ENCODE measurements at places on chromosomes 3 and 15.

DNA sequence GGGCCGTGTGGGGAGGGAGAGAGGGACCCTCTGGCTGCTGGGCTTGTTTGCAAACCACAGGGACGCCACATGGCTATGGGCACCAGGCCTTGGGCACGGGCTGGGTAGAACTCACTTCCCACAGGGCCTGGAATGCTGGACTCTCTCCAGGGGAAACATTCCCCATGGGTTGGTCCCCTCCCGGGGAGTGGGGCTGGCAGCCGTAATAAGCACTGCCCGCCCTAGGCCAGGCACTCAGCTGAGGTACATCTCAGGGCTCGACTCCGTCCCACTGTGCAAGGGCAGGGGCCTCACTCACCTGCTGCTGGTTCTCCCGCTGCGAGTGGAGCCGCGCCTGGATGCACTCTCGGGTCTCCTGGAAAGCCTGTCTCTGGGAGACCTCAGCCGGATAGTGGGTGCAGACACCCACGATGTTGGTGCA is 96.7 kb downstream of the ADCY5 start:
- DNase-seq: no peak

DNA sequence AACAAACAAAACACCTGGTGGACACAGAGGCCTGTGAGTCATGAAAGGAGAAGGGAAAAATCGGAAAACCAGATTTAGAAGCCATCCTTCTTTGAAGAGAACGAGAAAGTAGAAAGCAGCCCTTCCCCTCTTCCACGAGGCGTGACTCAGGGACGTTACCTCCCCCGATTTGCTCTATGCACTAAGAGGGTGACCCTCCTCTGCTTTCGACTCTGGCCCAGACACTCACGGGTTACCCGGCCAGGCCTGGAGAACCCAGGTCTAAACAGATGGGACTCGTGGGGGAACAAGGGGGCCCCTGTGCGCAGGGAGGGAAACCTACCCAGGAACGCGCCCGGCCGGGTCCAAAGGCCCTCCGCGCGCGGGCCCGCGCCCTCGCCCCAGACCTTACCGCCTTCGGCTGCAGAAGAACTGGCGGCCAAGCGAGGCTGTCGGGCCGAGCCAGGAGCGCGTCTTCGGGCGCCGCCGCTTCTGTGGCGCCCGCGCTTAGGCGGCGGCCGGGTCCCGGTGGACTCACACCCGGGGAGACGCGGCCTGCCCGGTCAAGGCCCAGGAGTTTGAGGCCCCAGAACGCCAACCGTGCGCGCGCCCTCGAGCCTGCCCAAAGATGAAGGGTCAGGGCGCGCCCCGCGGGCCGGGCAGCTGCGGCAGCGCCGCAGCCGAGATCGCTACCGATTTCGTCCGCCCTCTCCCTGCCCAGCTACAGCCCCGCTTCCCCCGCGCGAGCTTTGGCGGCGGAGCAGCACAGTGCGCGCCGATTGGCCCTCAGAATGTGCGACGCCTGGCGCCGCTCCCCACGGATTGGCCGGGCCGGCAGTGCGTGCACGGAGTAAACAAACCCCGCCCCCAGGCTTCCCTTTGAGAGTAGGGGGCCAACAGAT is at the start of gene TFDP2:
Gene TFDP2, minus strand, starts transcription at position 753 of the 881 bp plus-strand sequence. CDS start 47,795 bp downstream, outside the sequence.
- DNase-seq: peak; percentile 41

DNA sequence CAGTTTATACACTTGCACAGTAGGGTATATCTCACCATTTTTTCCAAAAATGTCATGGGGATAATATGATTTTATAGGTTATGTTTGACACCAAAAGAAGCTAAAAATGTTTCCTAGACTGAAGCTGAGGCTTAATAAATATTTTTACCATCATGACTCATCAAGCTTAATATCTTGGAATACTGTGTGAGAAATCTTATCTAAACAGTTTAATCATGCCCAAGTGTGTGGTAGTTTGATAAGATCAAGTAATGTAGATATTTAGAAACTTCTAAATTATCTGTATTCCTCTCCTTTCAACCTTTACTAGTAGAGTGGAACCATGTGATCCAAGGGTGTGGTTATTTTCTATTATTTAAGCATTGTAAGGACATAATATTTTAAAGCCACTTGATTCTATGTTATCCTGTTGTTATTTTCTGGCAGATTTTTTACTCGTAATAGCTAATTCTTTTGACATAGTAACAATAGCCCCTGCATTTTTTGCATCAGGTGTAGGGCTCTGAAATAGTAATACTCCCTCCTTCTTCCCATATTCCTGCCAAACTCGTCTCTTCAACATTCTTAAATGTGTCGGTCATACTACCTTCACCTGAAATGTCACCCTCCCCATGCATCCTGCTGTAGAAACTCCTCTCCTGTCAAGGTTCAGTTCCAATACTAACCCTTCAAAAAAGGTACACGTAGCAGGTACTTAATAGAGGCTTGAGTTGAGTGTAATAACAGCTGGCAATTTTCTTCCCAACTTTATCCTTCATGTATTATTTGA is 729.6 kb downstream of the NLGN1 start:
- DNase-seq: no peak

DNA sequence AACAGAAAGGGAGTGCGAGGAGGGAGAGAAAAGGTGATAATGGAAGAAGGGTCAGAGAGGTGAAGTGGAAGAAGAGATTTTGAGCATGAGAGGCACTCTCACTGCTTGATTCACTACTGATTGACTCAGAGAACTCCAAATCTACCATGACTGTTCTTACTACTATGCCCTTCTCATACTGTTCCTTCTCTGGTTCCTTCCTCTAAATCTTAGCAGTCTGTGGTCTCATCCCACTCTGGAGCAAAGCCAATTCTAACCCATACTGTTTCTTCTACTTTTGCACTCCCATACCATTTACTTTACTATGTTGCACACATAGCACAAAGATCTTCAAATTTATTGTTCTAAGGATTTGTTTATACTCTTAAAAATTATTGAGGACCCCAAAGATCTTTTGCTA is 100.8 kb downstream of the DTWD1 start:
- no peak for DNase-seq

- DNase-seq: no peak
These were observed 15.7 kb upstream of the GXYLT2 start for GRCh38 chr3:72872183-72872582.

GRCh38 chr3:167084545-167084944 is 295.6 kb downstream of the ZBBX start:
- no peak for DNase-seq

- no peak for DNase-seq
These were observed 788.2 kb upstream of the ALCAM start for GRCh38 chr3:104578558-104578957.

- no peak for DNase-seq
These were observed 161.3 kb downstream of the ABHD5 start for GRCh38 chr3:43852066-43852465.

- DNase-seq: no peak
These were observed 51.1 kb upstream of the FOXP1 start for GRCh38 chr3:71634671-71635070.

DNA sequence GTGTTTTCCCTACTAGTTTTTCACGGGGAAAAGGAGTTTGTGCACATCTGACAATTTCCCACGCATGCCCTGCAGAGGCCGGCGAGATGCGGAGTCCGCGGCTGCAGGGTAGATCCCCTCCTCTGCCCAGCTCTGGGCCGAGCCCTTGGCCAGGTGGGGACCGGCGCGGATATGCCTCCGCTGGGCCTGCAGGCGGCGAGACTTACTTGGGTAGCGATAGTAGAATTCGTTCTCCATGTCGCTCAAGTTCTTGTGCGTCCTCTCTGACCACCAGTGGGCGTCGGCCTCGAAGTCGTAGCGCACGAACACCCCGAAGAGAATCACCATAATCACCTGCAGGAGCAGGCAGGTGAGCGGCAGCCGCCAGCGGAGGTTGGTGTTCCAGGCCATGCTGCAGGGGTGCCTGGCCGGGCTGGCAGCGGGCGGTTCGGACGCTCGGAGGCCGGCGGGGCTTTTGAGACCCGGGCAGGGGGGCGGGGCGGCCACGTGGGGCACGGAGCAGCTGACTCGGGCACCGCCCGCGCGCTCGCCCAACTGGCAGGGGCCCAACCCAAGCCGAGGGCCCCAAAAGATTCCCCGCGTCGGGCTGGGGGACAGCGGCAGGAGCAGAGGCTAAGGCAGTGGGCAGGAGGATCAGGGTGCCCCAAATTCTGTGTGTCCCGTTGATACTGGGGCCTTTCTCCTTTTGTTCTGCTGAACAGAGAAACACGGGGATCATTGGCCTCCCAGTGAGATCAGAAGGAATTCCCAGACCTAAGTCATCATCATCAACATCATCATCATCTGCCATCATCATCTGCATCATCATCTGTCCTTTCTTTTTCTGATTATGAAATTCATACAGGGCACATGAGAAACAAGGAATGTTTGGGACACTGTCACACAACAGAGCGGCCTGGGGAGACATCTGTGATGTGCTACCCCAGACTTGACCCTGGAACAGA is at the start of gene RHCG:
Gene RHCG, minus strand, starts transcription at position 429 of the 944 bp plus-strand sequence. Its CDS starts 39 bp downstream, at position 390.
- no peak for DNase-seq

GRCh38 chr3:112735926-112736325 is 95.0 kb upstream of the CCDC80 start:
- no peak for DNase-seq

DNA sequence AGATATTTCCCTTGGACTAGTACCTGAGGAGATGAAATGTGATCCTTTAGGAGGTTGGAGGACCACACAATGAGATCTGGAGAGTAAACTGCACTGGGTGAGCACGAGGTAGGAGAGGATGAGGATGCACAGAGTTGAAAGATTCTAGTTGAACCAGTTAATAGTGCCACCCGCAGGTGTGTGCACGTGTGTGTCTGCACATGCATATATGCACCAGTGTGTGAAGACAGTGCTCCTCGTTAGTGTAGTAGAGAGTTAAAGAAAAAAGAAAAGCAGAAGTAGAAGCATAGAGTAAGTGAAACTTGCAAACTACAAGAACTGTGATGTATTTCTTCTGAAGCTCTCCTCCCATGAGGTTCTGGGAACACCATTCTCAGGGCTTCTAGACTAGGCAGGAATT is 8.4 kb downstream of the MED12L start:
- no peak for DNase-seq

- no peak for DNase-seq
These were observed 313.2 kb downstream of the POLQ start for GRCh38 chr3:121232309-121233225.

- no peak for DNase-seq
These were observed 307.0 kb downstream of the ARPP21 start for GRCh38 chr3:35946121-35946853.

DNA sequence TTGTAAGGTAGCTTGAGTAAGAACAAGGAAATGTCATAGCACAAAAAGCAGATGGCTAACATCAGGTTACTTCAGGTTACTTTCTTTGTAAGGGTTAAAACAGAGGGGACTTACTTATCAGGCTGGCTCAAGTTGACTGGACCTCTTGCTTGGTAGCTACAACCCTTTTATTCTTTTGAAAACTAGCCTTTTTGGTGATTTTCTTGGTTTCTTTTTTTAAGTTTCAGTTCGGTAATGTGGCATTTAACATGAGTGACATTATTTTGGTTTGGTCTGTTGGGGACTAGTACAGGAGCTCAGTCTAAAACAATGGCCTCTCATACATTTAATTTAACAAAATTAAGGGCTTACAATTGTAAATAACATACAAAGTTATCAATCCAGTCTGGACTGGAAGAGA is 621.4 kb downstream of the OTOL1 start:
- no peak for DNase-seq

DNA sequence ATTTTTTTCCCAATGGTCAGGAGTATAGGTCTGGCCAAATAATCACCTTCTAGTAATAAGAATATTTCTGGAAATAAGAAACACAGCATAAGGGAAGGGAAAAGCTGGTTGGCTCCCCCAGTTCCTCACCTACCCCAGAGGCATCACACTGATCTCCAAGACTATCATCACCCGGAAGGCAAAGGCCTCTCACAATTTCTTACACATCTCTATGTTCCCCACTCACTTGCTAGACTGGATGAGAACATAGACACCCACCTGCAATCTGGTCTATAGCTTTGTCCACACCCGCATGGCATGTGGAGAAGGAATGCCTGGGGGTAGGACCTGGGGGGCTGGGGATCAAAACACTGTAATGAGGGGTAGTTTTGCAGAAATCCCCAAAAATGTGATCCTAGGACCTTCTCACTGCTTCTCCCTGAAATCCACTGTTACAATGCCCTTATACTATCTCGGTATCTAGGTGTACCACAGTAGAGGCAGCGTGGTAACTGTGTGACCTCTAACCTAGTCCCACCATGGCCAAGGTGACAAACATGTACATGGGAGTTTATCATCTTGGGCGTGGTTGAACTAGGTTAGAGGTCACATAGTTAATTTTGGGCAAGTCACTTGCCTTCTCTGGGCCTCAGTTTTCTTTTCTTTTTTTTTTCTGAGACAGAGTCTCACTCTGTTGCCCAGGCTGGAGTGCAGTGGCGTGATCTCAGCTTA is 29.5 kb upstream of the NRROS start:
- no peak for DNase-seq

DNA sequence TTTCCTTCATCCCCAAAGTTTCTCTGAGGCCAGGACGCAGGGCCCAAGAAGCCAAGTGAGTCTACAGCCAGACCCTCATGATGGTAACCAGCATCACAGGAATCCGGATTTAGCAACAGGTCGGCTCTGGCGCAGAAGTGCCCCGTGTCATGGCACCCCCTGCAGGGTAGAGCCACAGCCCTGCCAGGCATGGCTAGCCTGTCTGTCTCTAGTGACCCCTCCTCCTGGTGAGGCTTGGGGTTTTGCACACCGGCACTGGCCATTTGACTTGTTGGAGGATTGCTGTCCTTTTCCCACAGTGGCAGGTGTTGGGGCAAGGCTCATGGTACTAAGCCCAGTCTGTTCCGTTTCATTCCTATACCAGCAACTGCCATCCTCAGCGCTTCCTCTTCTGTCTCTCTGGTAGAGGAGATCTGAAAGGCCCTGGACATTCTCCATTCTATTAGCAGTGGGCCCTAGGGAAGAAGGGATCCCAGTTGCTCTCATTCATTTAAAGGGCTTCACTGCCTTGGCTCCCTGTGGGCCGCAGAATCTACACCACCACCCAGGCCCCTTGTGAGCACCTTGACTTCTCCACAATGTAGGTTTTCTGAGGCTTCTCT is 9.4 kb upstream of the CHAC1 start:
- no peak for DNase-seq

DNA sequence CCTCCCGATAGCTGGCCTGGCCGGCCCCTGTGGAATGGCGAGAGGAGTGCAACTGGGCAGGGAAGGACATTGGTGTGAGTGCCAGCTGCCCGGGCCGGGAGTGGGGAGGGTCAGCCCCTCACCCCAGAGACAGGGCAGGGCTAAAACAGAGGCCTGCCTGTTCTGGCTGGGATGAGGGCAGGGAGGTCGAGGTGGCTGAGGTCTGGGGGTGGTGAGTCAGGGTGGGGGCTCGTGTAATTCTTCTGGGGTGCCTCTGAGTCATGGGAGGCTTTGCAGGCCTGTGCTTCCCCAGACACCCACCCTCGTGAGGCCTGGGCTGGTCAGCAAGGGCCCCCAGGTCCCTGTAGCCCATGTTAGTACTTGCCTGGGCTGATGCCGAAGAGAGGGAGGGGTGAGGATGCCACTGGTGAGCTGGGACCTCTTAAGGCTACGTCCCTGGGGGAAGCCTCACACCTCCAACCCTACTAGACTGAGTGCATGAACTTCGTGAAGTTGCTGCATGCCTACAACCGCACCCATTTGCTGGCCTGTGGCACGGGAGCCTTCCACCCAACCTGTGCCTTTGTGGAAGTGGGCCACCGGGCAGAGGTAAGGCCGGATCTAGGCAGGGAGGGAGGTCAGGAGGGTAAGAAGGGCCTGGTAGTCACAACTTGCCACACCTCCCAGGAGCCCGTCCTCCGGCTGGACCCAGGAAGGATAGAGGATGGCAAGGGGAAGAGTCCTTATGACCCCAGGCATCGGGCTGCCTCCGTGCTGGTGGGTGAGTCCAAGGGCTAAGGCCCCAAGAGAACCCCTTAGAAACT is 1.7 kb downstream of the SEMA3B start:
- no peak for DNase-seq
